ENCODE measurements at places on chromosomes 5 and 9.

DNA sequence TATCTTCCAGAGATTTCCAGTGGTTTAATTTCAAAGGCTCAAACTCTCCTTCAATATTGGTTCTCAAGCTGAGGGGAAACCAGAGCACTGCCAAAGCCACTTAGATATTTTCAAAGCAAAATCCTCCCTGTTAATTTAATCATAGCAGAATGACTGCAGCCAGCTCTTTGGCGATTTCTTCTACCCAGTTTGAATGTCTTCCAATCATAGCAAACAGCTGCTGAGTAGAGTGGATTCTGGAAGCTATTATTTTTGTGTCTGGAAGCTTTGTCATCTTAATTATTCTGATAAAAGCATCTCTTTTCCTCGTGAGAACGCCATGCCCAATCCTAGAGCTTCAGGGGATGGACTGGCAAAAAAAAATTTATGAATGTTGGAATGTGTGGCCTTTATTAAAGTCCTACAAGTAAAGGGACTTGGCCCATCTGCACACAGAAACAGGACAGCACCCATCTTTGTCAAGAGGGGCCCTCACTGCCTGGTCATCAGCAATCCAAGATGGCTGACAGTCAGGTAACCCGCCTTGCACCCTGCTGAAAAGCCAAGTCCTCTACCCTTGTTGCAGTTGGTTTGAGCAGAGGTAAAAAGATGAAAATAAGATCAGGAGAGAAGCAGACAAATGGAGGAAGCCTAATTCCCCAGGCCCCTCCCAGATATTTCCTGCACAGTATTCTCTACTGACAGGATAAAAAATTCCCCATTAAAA, 125.1 kb downstream of the SUSD1 start:
- no peak for DNase-seq

DNA sequence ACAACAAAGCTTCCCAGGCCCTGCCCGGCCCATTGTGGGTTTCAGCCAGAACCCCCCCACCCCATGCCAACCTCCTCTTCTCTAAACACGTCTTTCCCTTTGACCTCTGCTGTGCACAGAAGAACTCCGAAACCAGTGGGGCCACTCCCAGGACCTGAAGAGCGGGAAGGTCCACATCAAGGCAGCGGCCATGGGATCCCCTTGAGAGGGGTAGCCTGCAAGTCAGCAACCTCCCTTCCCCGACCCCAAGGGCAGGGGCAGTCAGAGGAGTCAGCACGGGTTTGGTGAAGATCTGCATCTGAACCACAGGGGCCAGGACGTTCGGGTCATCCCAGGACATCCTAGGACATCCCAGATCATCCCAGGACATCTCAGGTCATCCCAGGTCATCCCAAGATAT, 379.9 kb upstream of the IRX4 start:
- DNase-seq, result no peak

- DNase-seq, result no peak
These were observed 11.5 kb upstream of the SLC25A48 start for GRCh38 chr5:135822959-135823358.

- DNase-seq, result no peak
These were observed 29.1 kb downstream of the LMX1B start for GRCh38 chr9:126642839-126643238.

DNA sequence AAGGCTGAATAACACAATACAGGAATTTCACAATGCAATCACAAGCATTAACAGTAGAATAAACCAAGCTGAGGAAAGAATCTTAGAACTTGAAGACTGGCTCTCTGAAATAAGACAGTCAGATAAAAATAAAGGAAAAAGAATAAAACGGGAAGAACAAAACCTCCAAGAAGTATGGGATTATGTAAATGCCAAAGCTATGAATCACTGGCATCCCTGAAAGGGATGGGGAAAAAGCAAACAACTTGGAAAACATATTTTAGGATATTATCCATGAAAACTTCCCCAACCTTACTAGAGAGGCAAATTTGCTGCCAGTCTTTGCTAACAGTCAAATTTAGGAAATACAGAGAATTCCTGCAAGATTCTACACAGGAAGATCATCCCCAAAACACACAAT, 157.9 kb downstream of the ALDH1A1 start:
- no peak for DNase-seq

GRCh38 chr5:143404416-143405062, 1.1 kb upstream of the NR3C1 start:
- DNase-seq, result peak; percentile 92

DNA sequence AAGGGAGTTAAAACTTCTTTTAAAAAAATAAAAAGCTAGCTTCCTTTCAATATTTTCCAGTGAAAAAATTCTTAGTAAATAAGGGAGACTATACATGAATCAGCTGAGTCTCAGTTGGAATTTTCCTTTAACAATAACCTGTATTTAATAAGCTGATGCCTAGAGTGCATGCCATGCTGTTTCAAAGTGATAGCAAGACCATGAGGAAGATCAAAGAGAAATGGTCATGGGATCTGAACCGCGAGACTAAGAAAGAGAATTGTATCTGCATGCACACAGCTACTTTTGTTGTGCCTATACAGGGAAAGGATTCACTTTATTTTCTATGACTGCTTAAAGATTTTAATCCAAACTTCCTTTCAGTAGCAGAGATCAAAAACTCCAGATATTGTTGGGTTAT, 2217.0 kb downstream of the MAT2B start:
- DNase-seq, result no peak

DNA sequence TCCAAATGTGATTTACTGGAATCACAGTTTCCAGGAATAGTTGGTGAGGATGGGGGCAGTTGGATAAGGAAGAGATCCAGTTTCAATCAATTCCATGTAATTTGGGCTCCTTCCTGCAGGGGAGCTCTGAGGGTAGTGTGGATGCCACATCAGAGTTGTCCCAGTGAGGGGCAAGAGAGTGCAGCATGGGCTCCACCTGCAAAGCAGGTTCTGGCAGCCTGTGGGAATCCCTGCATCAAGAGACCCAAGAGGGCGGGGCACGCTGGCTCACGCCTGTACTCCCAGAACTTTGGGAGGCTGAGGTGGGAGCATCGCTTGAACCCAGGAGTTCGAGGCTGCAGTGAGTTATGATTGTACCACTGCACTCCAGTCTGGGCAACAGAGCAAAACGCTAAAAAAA, 188.5 kb downstream of the CACNA1B start:
- no peak for DNase-seq

DNA sequence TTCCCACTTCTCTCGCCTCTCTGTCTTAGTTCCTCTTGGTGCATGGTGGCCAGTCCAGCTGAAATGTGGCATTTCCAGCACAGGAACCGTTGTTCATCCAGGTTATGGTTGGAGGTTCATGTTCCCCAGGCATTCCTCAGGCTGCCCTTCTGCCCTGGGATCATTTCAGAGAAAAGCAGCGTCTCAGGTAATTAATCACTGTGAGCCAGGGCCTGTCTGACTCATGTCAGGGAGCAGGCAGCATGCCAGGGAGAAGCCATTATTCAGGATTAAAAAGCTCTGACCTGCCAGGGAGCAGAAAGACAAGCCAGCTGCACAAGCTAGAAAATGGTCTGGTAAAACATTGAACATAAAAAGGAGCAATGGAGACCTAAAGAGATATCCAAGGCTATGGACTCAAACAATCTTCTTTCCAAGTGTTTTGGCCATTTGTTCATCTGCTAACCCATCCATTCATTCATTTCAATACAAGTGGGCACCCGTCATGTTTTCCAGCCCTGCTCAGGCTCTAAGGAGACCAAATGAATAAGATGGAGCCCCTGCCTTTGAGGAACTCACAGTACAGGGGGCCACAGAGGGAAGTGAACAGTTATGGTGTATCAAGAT, 241.4 kb downstream of the DRD1 start:
- DNase-seq, result no peak

- no peak for DNase-seq
These were observed 259.2 kb downstream of the SLCO4C1 start for GRCh38 chr5:102036927-102037326.

DNA sequence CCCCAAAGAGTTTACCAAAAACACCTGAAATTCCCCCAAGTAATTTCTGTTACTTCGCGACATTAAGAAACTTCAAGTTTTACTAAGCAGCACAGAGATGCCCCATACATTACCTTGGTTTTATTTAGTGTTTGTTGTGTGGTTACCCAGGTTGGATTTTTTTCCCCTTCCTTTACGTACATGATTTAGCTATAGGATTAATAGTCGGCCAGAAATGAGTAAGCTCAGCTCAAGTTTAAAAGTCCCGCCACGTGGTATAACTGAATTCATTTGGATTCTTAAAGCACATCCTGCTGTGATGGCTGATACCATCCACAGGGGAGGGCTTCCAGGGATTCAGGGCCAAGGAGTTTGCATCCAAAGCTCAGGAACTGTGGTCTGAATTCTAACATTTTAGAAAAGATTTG, 75.9 kb downstream of the DAP start:
- DNase-seq, result no peak

DNA sequence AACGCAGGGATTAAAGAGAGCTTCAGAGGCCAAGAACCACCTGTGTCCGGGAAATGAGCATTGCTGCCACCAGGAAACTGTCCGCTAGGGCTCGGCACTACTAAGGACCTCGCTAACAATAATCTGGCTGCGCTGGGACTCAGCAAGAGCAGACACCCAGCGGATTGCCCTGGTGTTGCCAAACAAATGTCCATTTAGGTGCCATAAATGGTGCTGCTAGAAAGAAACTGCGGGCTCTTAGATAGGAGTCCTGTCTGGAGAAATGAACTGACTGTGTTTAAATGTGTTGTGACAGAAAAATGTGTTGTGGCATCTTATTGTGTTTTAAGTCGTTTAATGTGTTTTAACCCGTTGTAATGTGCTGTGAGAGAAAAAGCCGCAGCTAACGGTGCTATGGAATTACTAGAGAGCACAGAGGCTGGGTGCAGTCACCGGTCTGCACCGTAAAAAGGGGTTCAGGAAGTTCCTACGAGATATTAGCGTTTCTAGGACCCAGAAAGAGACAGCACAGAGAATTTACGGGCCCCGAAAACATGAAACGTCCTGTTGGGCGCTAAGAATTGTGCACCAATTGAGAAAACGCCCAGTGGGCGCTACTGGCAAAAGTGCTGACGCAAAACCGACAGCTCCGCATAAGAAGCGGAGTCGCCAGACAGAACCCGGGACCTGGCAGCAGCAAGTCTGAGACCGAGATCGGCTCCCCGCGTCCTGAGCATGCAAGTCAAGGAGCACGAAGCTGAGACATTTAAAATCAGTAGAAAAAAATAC, 90.6 kb downstream of the ANXA2R start:
- DNase-seq, result peak; percentile 50

DNA sequence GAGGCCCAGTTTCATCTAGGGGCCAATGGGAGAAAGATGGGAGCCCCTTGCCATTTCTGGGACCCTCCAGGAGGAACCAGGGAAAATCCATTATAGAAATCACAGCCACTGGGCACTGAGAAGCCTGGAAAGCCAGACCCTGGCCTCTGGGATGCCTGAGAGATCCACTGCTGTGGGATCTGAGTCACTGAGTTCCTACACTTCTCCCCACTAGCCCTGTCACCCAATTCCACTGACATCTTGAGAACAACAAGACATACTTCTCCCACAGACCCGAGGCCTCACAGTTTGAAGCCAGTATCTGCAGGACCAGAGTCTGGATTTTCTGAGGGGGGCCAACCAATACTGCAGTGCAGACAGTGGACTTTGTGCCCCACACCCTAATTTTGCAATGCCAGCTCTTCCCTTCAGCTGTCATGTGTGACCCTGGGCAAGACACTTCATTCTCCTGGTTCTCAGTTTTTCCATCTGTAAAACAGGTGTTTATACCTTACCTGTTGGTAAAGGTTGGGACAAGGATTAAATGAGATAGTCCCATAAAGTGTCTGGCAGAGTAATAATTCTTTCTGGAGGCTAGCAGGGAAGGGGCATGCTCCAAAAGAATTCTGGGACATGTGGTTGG, 46.5 kb downstream of the CXXC5 start:
- no peak for DNase-seq

GRCh38 chr9:97740848-97741821, 44.0 kb upstream of the XPA start:
- DNase-seq, result no peak

DNA sequence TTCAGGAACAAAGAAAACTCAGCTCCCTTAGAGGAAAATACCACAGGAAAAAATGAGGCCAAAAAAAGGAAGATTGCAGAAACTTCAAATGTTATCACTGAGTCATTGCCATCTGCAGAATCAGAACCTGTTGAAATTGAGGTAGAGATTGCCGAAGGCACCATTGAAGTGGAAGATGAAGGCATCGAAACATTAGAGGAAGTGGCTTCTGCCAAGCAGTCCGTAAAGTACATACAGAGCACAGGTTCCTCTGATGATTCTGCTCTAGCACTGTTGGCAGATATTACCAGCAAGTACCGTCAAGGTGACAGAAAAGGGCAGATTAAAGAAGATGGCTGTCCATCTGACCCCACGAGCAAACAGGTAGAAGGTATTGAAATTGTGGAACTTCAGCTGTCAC, 30.8 kb upstream of the NIM1K start:
- DNase-seq, result no peak

- DNase-seq, result no peak
These were observed 52.4 kb downstream of the TMOD1 start for GRCh38 chr9:97553841-97554240.

GRCh38 chr5:33938507-33938796, 2.3 kb downstream of the RXFP3 start:
- no peak for DNase-seq

GRCh38 chr9:132984202-132985070, 5.9 kb downstream of the GFI1B start:
- no peak for DNase-seq

- no peak for DNase-seq
These were observed at the start of gene OMD for GRCh38 chr9:92424340-92424739. TSS of gene OMD (minus strand) at chr9:92424471. CDS start at chr9:92417558, 6,913 bp downstream.

- DNase-seq, result no peak
These were observed 75.0 kb downstream of the HMHB1 start for GRCh38 chr5:143886651-143887638.

- DNase-seq, result no peak
These were observed 31.5 kb downstream of the PDGFRB start for GRCh38 chr5:150124111-150124557.

GRCh38 chr5:169631360-169631759, 5.7 kb upstream of the DOCK2 start:
- no peak for DNase-seq

GRCh38 chr5:111820072-111820471, 63.1 kb upstream of the NREP start:
- no peak for DNase-seq

GRCh38 chr9:9913276-9913832, 699.4 kb downstream of the PTPRD start:
- no peak for DNase-seq

DNA sequence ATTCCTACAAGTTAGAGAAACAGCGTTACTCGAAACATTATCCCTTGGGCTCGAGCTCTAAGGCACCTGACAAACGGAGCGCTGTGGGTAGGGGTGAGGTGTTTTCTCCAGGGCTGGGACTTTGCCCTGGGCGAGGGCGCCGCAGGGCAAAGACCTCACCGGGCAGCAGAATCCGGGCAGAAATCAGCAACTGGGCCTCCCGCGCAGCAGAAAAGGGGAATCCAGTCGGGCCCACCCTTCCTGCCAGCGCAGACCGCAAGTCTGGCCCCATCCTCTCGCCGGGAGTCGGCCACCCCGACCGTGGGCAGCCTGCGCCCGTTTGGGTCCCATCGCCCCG, 430 bp upstream of the MSH3 start:
- DNase-seq, result no peak
